Activated naive CD4-positive, alpha-beta T cell treated with anti-CD3 and anti-CD28 coated beads, Interleukin-2, amount 50 U/mL, for 72 hours (primary cell): ENCODE measurements at places on chromosomes 2 and 18. TPM values are rescaled to one million over a fixed set of nuclear protein-coding genes. Genes with fewer than 3 reads are reported as not detected.

Gene B4GALT6
- total RNA-seq = 0.64 TPM

Gene CDK15
- total RNA-seq = not detected

Gene SEPTIN10
- 2.1 TPM for total RNA-seq

Gene IL36G
- not detected for total RNA-seq

Gene POTEJ
- total RNA-seq = not detected

Gene PSMA8
- total RNA-seq = 0.45 TPM

Gene MROH2A
- total RNA-seq = not detected

Gene CEP192
- 41.7 TPM for total RNA-seq

Gene PTPRN
- 3.1 TPM for total RNA-seq
